ENCODE measurements at places on chromosomes 13 and 19.

- DNase-seq: no peak
- H3K4me1 ChIP-seq: peaks cover 3% of the 10 kb centered on the region
- no peaks in the 10 kb centered on the region for H3K27me3 ChIP-seq
- H3K36me3 ChIP-seq: no peaks in the 10 kb centered on the region
- H3K27ac ChIP-seq: no peak overlapping the region
Measured at GRCh38 chr19:15181394-15181793, 19.4 kb downstream of the NOTCH3 start.

DNA sequence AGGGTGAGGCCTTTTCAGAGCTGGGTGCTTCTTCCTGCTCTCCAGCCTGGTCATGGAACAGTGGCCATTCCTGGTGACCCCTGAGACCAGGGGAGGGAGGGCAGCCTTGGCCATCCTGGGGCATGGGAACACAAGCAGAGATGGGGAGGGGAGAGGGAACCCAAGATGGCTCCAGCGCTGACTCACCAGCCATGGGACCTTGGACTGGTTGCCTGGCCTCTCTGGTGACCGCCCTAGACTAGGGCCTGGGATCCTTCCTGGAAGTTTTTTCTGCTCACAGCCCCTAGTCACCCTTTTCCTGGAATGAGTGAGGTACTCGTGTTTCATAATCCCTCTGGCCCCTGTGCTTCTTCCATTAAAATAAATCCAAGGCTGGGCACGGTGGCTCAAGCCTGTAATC, 3.3 kb upstream of the OPA3 start:
- H3K27ac ChIP-seq: no peak overlapping the region
- H3K4me1 ChIP-seq: peaks cover 4% of the 10 kb centered on the region
- H3K36me3 ChIP-seq: no peaks in the 10 kb centered on the region
- H3K4me3 ChIP-seq: no peak overlapping the region
- peaks cover 5% of the 10 kb centered on the region for H3K27me3 ChIP-seq

- H3K4me1 ChIP-seq: no peaks in the 10 kb centered on the region
- H3K27me3 ChIP-seq: no peaks in the 10 kb centered on the region
- no peak overlapping the region for H3K4me3 ChIP-seq
- no peak overlapping the region for H3K27ac ChIP-seq
Measured at GRCh38 chr13:45143346-45143751, 23.0 kb downstream of the GTF2F2 start.

- no peak overlapping the region for H3K4me3 ChIP-seq
- no peak for DNase-seq
- H3K27ac ChIP-seq: peak overlapping the region; percentile 84
- H3K4me1 ChIP-seq: peaks cover 23% of the 10 kb centered on the region
Measured at GRCh38 chr19:48826606-48827020, 9.7 kb downstream of the HSD17B14 start.

DNA sequence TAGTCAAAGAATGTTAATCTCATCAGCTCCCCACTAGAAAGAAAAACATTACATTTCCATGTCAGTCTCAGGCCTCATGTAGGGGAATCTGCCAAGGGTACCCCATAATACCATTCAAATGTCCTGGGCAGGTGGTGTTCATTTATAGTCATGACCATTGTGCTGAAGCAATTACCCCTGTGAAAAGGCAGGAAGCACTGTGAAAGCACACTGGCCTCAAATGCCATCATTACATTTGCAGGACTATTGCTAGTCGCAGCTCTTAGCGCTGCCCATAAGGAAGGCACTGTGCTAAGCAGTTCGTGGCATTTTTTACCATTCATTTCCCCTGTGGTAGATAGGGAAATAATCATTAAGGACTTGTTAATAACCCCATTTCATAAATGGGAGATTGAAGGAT, 109.0 kb downstream of the LHFPL6 start:
- no peak overlapping the region for H3K4me3 ChIP-seq
- no peaks in the 10 kb centered on the region for H3K27me3 ChIP-seq
- H3K27ac ChIP-seq: no peak overlapping the region
- H3K4me1 ChIP-seq: peaks cover 3% of the 10 kb centered on the region

DNA sequence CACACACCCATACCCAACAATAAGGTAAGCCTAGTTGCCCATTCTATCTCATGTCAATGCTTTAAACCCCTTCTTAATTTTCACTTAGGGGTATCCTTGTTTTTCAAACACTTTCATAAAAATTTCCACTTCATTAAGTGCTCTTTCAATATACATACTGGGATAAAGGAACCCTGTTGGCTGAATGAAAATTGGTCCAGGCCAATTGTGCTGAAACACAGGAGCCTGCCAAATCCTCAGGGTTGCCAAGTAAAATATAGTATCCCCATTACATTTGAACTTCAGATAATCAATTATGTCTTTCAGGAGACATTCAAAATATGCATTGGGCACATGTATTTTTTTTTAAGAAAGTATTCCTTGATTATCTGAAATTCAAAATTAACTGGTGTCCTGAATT, 1131.1 kb downstream of the SLITRK1 start:
- no peaks in the 10 kb centered on the region for H3K36me3 ChIP-seq
- H3K4me1 ChIP-seq: no peaks in the 10 kb centered on the region
- H3K27me3 ChIP-seq: no peaks in the 10 kb centered on the region
- DNase-seq: no peak
- H3K4me3 ChIP-seq: no peak overlapping the region

DNA sequence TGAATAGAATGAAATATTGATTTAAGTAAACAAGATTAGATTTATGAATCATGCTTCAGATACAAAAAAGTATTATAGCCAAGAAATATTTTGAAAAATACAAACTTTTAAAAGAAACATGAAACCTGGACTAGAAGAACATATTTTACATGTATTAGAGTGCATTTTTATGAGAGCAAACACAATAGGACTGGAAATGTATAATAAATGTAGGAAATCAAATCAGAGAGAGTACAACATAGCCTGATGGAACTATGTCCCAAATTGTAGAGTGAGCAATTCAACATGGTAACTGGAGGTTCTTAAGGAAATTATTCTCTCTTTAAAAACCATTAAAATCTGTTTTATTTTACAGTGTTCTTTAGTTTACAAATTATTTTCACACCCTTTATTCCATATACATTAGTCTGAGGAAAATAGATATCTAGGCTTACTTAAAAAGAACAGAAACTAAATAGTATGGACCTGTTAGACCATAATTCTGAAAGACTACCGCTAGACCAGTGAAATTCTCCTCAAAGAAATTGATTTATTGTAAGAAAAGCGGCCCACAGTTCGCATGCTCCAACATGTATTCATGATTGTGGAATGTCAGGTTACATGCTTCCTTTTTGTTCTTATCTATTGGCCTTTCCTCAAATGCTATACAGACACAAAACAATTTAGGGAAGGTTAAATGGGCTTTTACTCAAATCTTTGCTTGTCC, 1526.5 kb upstream of the SLC10A2 start:
- no peak overlapping the region for H3K4me3 ChIP-seq
- no peaks in the 10 kb centered on the region for H3K36me3 ChIP-seq
- H3K27ac ChIP-seq: no peak overlapping the region

- no peaks in the 10 kb centered on the region for H3K4me1 ChIP-seq
- no peak overlapping the region for H3K27ac ChIP-seq
- H3K36me3 ChIP-seq: no peaks in the 10 kb centered on the region
- DNase-seq: no peak
- H3K4me3 ChIP-seq: no peak overlapping the region
- no peaks in the 10 kb centered on the region for H3K27me3 ChIP-seq
Measured at GRCh38 chr13:34161931-34162543, 344.1 kb downstream of the RFC3 start.

- no peak for DNase-seq
- H3K27me3 ChIP-seq: no peaks in the 10 kb centered on the region
- no peak overlapping the region for H3K27ac ChIP-seq
Measured at GRCh38 chr13:75879656-75880055, 243.5 kb downstream of the LMO7 start.

GRCh38 chr13:51636349-51636890, 52.2 kb downstream of the WDFY2 start:
- no peaks in the 10 kb centered on the region for H3K36me3 ChIP-seq
- no peak for DNase-seq
- peaks cover 9% of the 10 kb centered on the region for H3K4me1 ChIP-seq
- H3K4me3 ChIP-seq: no peak overlapping the region

GRCh38 chr19:40221858-40222619, 3.9 kb upstream of the TTC9B start:
- no peaks in the 10 kb centered on the region for H3K27me3 ChIP-seq
- H3K4me3 ChIP-seq: no peak overlapping the region
- H3K4me1 ChIP-seq: peaks cover 14% of the 10 kb centered on the region
- DNase-seq: peak; percentile 77

- no peak for DNase-seq
- H3K36me3 ChIP-seq: peaks cover 13% of the 10 kb centered on the region
- H3K27me3 ChIP-seq: no peaks in the 10 kb centered on the region
- H3K4me1 ChIP-seq: peaks cover 21% of the 10 kb centered on the region
Measured at GRCh38 chr19:57280962-57281400, 696 bp downstream of the ZNF460 start.

GRCh38 chr13:73065036-73065435, 6.2 kb downstream of the KLF5 start:
- H3K27ac ChIP-seq: no peak overlapping the region
- H3K4me3 ChIP-seq: no peak overlapping the region
- H3K27me3 ChIP-seq: no peaks in the 10 kb centered on the region
- H3K36me3 ChIP-seq: no peaks in the 10 kb centered on the region

GRCh38 chr19:2534423-2535013, 58.6 kb downstream of the GADD45B start:
- no peaks in the 10 kb centered on the region for H3K36me3 ChIP-seq
- no peaks in the 10 kb centered on the region for H3K27me3 ChIP-seq
- no peak overlapping the region for H3K4me3 ChIP-seq
- H3K4me1 ChIP-seq: peaks cover 2% of the 10 kb centered on the region

DNA sequence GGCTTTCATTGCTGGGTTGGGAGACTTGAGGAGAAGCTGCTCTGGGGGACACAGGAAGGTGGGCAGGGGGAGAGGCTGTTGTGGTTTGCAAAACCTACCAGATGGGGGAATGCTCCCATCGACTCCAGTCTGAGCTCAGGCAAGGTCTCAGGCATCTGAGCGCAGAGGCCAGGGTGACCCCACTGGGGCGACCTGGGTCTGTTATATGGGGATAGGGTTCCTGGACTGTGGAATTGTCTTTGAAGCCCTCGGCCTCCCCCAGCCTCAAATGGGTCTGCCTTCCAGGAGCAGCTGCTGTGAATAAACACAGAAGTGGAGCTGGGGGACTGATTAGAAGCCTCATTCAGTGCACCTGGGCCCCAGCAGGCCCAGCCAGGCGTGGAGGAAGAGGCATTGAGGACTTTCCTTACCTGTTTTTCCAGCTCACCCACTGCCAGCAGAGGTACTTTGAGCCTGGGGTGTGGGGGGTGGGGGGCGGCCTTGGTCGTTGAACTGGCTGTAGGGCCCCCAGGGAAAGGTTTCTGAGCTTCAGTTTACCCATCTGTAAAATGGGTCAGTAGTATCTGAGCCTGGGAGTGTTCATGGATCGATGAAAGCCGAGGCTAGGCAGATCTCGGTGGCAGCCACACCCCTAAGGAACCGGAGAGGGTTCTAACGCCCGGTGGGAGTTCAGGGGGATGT, 1.4 kb downstream of the CERS4 start:
- H3K36me3 ChIP-seq: no peaks in the 10 kb centered on the region
- DNase-seq: no peak
- H3K27me3 ChIP-seq: no peaks in the 10 kb centered on the region
- peak overlapping the region; percentile 75 for H3K4me3 ChIP-seq
- peaks cover 21% of the 10 kb centered on the region for H3K4me1 ChIP-seq
- H3K27ac ChIP-seq: peak overlapping the region; percentile 81

GRCh38 chr19:35740108-35740422, 2.2 kb downstream of the IGFLR1 start:
- no peaks in the 10 kb centered on the region for H3K27me3 ChIP-seq
- peaks cover 12% of the 10 kb centered on the region for H3K4me1 ChIP-seq

- no peak for DNase-seq
- no peaks in the 10 kb centered on the region for H3K27me3 ChIP-seq
- H3K4me1 ChIP-seq: no peaks in the 10 kb centered on the region
- no peak overlapping the region for H3K4me3 ChIP-seq
Measured at GRCh38 chr19:8681345-8682029, 17.1 kb downstream of the ACTL9 start.

DNA sequence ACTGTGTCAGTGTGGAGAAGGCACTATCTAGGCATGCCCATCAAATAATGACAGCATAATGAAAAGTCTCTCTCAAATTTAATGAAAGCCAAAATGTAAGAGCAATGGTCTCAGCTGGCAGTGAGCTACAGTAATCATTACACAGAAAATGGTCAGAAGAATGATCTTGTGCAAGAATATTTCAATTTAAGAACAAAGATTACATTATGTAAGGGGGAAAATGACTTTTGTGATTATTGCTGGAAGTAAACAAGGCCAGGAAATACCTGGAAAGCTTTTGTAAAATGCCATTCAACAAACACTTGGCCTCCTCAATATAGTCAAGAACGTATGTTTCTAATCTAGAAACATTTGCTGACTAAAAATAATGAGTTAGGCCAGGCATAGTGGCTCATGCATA, 89.1 kb downstream of the CAB39L start:
- no peaks in the 10 kb centered on the region for H3K27me3 ChIP-seq
- no peak for DNase-seq
- H3K27ac ChIP-seq: no peak overlapping the region
- H3K4me1 ChIP-seq: no peaks in the 10 kb centered on the region
- H3K4me3 ChIP-seq: no peak overlapping the region

- H3K4me1 ChIP-seq: peaks cover 3% of the 10 kb centered on the region
- peaks cover 31% of the 10 kb centered on the region for H3K36me3 ChIP-seq
- DNase-seq: no peak
- no peak overlapping the region for H3K27ac ChIP-seq
Measured at GRCh38 chr19:46383171-46383815, 30.1 kb downstream of the CCDC8 start.

DNA sequence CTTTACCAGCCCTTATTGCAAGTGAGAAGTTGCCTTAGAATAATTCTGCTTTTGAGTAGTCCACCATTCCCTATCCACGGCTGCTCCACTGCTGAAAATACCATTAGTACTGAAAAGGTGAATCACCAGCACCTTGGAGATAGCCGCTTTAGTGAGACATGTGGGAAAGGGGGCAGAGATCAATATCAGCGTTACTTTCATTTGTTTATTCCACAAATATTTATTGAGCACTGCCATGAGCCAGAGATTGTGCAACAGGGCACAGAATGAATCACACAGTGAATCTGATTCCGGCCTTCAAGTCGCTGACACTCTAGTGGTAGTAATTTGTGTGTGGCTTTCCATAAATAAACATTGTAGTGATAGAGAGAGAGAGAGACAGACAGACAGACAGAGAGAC, 31.5 kb upstream of the MYO16 start:
- H3K4me3 ChIP-seq: no peak overlapping the region
- no peak overlapping the region for H3K27ac ChIP-seq
- H3K27me3 ChIP-seq: no peaks in the 10 kb centered on the region
- DNase-seq: no peak

GRCh38 chr13:76812206-76812897, 73.9 kb downstream of the KCTD12 start:
- H3K4me3 ChIP-seq: no peak overlapping the region
- DNase-seq: no peak
- no peaks in the 10 kb centered on the region for H3K27me3 ChIP-seq
- H3K36me3 ChIP-seq: no peaks in the 10 kb centered on the region
- H3K4me1 ChIP-seq: no peaks in the 10 kb centered on the region
